LoVo (cell line): ENCODE measurements at places on chromosomes 5 and 9.

DNA sequence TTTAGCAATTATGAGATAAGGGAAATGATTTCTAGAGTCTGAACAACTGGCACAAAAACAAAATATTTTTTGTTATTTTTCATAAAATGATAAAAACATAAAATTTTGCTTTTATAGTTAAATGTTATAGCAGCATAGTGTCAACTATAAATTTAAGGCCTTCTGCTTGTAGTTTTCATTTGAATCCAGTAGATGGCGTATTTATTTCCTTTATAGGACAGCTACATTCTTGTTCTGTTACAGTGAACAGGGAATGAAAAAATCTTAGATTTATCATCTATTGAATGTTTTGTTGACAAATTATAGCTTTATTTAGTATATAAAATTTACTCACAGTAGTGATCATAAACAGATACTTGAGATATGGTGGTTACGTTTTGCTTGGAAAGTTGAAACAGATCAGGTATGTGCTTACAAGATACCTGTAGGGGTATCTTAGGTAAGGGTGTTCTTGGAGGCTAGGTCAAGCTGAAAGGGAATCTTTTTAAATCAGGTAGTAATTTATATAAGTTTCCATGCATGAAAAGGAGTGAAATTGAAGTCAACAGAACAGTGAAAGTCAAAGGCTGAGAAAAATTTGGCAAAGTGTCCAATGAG lies 239.3 kb upstream of the GRIN3A start:
- peak; percentile 51 for DNase-seq

DNA sequence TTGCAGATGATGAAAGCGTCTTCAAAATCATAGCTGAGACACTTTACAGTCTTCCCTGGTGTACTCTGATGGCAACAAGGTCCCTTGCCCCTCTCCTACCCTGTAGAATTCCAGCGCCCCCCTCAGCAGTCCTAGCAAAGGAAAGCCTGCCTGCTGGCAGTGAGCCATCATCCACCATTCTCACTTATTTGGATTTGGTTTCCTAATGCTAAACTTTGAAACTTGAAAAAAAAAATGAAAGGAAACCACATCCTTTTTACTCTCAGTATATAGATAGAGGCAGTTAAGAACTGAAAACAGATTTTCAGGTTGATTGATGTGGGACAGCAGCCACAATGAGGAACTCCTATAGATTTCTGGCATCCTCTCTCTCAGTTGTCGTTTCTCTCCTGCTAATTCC lies at the start of gene GZMA:
GZMA (plus strand) TSS at position 299 of the 400 bp plus-strand sequence; CDS start at position 336, 37 bp downstream.
- no peak for DNase-seq

DNA sequence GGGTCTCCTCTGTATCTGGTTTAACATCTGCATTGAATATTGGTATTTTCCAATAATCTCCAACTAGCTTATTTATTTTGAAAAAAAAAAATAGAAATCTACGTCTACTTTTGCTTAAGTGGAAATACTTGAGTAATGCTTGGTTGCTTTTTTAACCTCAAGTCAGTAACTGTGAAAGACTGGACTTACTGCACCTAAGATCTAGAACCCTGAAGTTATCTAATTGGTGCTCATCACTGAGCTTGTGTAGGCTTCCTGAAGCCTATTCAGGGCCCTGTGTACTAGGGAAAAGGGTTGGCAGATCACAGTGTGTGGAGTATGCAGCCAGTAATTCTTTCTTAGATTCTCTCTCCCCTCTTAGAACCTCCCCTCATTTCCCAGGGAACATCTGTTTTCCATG lies 16.2 kb downstream of the SLC1A1 start:
- DNase-seq, result no peak

DNA sequence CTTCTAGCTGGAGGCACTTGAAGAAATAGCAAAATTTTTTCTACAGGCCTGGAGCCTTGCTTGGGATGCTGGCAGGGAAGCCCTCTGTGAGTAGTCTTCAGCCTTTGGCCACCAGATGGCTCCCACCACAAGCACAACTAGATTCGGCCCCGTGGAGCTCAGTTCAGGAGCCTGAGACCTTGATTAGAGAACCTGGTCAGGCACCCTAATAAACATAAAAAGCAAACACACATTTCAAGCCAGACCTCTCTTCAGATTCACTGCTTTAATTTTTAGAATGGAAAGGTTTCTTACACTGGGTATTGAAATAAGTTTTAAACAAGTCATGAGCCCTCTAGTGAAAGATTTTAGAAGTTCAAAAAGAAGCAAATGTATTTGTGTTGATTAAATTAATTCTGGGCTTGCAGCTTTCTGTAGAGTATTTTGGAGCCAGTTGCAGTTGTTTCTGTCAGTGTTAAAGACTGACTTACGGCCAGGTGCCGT lies 41.4 kb downstream of the GLRX start:
- DNase-seq, result peak; percentile 83

DNA sequence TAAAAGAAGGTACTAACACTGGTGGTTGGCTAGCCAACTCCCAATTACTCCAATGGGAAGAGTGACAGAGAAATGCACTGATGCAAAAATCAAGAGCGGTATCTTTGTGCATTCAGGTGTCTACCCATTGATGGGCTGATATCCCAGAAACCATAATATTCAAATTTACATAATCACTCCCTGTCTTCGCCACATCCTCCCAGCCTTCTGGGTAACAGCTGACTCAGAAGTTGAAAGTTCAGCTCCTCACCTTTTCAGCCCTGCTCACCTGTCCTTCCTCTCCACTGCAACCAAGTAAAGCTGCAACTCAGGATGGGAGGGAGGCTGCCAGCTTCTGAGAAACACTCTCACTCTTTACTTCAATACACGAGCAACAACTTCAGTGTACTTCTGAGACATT lies 6.9 kb downstream of the SUSD1 start:
- DNase-seq, result no peak

GRCh38 chr9:95773053-95773418 lies 102.5 kb upstream of the ERCC6L2 start:
- DNase-seq, result no peak

DNA sequence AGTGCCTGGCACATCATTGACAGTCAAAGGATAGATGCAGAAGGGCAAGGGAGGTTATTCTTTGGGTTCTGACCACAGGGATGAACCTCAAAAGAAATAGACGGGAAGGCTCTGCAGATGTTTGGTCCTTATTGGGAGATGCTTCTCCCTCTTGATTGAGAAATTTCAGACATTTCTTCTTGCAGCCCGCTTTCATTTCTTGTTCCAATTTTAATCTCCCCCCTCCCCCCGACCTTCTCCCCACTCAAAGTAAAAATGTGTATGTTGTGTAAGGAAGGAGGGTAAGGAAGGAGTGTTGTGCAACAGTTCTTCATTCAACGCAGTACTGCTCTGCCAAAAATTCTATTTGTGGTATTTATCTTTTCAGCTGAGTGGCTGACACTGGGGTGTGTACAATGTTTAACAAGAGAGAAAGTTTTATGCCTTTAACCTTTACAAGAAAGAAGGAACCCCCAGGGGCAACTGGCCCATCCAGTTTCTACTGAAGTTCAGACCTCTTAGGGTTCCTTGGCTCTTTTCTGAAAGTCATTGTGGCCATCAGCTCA lies 46.3 kb upstream of the TNFSF15 start:
- DNase-seq, result peak; percentile 56

DNA sequence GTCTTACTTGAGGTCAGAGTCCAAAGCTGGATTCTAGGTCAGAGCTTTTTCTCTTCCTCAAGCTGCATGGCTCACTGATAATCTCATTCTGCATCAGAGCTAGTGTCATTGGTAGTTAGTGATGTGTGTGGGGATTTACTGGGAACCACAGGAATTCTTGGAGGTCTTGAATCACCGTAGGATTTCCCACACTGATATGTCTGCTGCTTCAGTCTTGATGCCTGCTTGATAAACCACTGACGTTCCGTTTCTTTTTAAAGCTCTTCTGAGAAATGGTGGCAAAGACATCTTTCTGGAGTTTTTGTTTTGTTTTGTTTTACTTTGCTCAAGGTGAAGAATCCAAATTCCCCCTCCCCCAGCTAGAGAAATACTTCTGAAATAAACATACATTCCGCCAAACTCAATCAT lies 1.2 kb upstream of the GARIN3 start:
- peak; percentile 32 for DNase-seq

GRCh38 chr9:121809356-121810050 lies 158.1 kb downstream of the DAB2IP start:
- DNase-seq, result no peak

DNA sequence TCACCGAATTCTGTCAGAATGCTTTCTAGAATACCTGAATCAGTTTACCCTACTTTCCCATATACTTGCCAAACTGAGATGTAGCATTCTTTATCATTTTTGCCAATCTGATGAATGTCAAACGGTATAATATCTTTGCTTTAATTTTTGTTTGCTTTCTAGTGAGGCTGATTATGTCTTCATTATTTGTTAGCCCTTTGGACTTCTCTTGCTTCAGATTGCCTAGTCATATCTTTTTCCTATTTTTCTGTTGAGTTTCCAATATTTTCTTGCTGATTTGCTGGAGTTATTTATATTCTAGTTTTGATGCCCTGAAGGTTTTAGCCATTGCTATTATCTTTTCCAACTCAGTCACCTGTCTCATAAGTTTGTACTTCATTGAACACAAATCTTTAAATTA lies 40.3 kb upstream of the GPBP1 start:
- no peak for DNase-seq

DNA sequence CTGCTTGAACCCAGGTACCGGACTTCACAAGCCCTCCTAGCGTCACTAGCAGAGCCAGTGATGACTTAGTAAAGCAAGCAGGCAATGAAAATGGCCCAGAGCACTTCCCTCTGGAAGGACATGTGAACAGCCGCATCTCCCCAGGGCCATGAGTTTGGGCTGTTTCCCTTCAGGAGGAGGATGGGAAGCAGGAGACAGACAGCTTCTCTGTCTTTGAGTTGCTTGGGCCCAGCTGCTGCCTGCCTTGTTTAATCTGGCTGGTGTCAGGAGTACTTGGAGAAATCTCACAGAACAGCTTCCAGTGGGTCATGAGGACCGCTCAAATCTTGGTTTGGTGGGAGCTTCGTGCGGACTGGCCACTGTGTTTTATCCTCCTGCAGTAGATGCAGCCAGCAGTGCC lies 25.4 kb upstream of the WWC1 start:
- no peak for DNase-seq

- no peak for DNase-seq
Observed at GRCh38 chr5:133506181-133506580, 106.2 kb downstream of the FSTL4 start.

DNA sequence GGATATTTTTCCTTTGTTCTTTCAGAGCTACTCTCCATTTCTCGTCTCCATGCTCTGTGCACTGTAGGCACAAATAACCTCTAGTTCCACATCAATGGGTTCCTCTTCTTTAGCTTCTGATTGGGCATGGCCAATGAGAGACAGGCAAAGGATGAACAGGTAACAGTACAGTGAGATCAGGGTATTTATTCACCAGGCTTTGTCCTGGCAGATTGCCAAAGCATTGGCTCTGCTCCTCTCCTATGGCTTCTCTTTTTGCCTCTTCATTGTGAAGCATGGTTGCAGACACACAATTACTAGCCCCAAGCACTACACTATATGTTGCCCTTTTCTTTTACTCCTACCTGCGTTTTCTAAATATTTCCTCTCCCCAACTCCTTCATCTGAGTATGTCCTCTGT lies 215.1 kb upstream of the ARRDC3 start:
- DNase-seq, result no peak

- DNase-seq, result no peak
Observed at GRCh38 chr9:127095411-127095810, 27.0 kb downstream of the ANGPTL2 start.

DNA sequence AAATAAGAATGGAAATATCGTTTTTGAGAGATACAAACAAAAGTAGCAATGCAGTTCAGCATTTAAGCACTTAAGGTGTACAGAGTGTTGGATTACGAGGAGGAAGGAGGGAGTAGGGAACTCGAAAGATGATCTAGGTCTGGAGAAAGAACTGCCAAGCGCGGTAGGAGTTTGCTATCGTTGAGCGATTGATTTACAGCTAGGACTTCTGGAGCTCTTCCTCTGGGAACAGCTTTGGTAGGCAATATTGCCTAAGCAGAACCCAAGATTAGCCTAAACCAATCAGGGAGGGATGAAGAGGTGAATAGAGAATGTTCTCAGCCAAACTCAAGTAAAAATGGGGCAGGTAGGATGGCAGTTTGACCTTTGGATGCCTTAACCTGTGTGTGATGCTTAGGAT lies 965 bp downstream of the CLTA start:
- DNase-seq, result no peak

GRCh38 chr5:142506756-142507155 lies 179.1 kb downstream of the FGF1 start:
- DNase-seq, result no peak

GRCh38 chr5:147065071-147065470 lies 169.8 kb upstream of the STK32A start:
- DNase-seq, result no peak

GRCh38 chr9:72365525-72366256 lies 683 bp upstream of the ZFAND5 start:
- DNase-seq, result peak; percentile 65

- DNase-seq, result no peak
Observed at GRCh38 chr9:128166169-128166568, 6.1 kb downstream of the BBLN start.

DNA sequence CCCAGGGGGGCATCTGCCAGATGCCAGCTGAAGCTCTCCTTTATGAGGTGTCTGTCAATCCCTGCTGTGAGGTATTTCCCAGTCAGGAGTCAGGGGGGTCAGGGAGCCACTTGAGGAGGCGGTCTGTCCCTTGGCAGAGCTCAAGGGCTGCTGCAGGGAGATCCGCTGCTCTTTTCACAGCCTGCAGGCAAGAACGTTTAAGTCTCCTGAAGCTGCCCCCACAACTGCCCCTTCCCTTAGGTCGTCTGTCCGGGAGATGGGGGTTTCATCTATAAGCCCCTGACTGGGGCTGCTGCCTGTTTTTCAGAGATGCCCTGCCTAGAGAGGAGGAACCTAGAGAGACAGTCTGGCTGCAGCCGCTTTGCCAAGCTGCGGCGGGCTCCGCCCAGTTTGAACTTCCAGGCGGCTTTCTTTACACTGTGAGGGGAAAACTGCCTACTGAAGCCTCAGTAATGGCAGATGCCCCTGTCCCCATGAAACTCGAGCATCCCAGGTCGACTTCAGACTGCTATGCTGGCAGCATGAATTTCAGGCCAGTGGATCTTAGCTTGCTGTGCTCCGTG lies 148.3 kb downstream of the RPS23 start:
- no peak for DNase-seq

DNA sequence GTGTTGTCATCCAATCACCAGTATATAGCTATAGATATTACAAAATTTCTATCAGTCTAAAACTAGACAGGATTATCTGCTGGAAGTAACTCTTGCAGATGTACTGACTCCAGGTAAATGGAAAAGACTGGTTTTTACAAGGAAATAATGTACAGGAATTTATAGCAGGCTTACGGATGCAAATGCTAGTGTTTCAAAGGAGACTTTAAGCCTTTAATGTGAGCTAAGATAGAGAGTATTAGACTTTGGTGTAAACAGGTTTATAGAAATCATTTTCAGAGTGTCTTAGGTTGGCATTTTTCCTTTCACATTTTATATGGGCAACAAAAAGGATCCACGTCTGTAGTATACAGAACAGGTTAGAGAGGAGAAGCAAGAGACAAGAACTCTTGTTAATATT lies 16.1 kb downstream of the ZNF608 start:
- no peak for DNase-seq
